ENCODE measurements at places on chromosomes 12 and 14. TPM values are rescaled to one million over a fixed set of nuclear protein-coding genes. Genes with fewer than 3 reads are reported as not detected.

The C12orf60 gene
- 4.3 TPM for total RNA-seq

The NPAS3 gene
- 7.5 TPM for total RNA-seq

The PRKAG1 gene
- total RNA-seq = 82.4 TPM

The SMOC1 gene
- total RNA-seq = 2.6 TPM

The TMCC3 gene
- 7.4 TPM for total RNA-seq

The KCNMB4 gene
- total RNA-seq = 5.5 TPM

DNA sequence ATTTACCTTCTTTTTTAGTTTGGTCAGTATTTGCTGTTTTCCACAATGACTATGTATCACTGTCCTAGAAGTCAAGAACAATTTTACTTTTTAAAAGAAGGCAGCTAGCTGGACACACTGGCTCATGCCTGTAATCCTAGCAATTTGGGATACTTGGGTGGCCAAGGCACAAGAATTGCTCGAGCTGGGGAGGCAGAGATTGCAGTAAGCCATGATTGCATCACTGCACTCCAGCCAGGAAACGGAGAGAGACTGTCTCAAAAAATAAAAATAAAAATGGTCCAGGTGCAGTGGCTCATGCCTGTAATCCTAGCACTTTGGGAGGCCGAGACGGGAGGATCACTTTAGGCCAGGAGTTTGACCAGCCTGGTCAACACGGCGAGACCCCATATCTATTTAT is 28.3 kb downstream of the MDM1 start:
- DNase-seq = no peak

DNA sequence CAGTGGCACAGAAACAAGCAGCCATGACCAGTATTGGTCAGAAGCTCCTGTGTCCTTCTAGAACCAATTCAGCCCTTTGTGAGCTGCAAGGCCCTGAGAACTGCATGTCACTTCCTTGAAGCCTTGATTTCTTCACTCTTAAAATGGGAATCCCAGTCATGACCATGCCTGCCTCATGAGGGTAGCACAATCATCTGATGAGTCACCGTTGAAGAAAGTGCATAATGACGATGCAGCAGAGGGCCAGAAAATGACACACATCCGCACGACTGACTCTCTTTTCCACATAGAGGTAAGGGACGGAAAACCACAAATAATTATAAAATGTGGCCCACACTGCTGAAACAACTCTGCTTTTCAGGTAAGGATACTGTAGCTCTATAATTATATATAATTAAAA is 777.4 kb downstream of the BCL11B start:
- DNase-seq = no peak

- DNase-seq = no peak
Measured at GRCh38 chr14:55537782-55538181, 42.2 kb upstream of the KTN1 start.

- DNase-seq = no peak
Measured at GRCh38 chr14:74959596-74960180, 4.3 kb upstream of the PGF start.

- no peak for DNase-seq
Measured at GRCh38 chr14:68140806-68141205, 321.2 kb downstream of the RAD51B start.

Measured in adrenal gland (tissue), 19 donors.